CD4-positive, alpha-beta T cell treated with Interleukin-4 for 1 hour (primary cell): ENCODE measurements at places on chromosomes 5 and 9.

GRCh38 chr9:1759009-1759408 is 256.1 kb upstream of the SMARCA2 start:
- no peak for DNase-seq

GRCh38 chr9:125701351-125701750 is 5.7 kb downstream of the MAPKAP1 start:
- DNase-seq: no peak

- no peak for DNase-seq
Observed at GRCh38 chr5:96017951-96018350, 56.3 kb upstream of the ELL2 start.

- no peak for DNase-seq
Observed at GRCh38 chr5:38846379-38847011, 683 bp downstream of the OSMR start.

DNA sequence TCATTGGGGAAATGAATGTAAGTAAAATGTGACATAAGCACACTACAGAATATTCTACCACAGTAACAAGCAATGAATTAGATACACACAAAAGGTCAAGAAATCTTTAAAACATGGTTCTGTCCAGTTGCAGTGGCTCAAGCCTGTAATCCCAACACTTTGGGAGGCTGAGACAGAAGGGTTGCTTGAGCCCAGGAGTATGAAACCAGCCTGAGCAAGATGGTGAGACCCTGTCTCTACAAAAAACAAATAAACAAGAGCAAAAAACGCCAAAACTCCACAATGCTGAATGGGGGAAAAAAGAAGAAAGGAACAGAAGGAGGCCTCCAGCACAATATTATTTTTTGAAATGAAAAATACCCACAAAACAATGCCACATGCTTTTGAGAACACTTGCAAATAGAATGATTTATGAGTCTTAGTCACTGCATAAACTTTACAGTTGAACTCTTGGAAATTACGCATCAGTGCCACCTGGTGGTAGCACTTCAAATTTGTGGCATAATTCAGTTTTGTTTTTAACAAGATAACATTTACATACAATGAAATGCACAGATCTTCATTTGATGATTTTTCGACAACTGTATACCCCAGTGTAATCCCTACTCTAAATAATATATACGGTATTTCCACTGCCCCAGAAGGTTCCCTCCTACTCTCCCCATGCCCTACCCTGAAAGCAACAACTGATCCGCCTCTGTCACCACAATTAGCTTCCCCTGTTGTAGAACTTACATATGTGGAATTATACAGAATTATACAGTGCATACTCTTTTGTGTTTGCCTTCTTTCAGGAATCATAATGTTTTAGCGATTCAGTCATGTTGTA is 14.4 kb upstream of the SPINK4 start:
- DNase-seq: peak; percentile 68

- DNase-seq: no peak
Observed at GRCh38 chr5:174188295-174188694, 142.8 kb downstream of the NSG2 start.

DNA sequence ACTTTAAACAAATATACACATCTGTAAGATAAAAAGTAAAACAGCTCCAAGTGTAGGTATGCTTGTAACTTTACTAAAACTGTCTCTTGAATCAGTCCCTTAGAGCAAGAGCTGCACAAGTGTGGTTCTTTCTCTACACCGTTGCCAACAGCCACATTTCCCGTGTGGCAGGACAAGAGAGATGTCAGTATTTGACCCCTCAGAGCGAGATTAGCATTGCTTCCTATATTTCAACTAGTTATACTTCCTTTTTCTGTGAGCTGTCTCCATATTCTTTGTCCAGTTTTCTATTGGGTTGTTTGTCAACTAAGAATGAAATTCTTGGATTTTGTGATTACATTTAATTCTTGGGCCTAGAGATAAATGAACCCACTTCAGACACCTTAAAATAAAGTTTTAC is 8.0 kb downstream of the PLIN2 start:
- no peak for DNase-seq

GRCh38 chr9:109421026-109421970 is 76.8 kb downstream of the PTPN3 start:
- no peak for DNase-seq

DNA sequence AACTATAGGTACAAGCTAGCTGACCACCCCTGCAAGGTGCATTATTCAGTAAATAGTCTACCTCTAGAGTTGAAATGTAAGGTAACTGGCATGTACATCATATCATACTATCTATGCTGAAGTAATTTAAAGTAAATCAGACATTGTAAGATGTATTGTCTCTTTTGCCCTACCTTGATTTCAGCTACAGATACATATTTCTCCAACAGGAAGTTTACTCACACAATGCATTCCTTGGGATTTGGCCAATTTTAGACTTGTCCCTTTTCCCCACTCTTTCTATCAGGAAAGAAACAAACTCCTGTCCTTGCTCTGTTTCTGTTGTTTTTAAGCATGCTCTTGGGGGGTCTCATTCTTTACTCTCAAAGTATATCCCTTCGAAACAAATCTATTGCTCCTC is 58.5 kb upstream of the TSLP start:
- no peak for DNase-seq
